ENCODE measurements at places on chromosomes 1 and 21. TPM values are rescaled to one million over a fixed set of nuclear protein-coding genes. Genes with fewer than 3 reads are reported as not detected.
A peak's percentile ranks its signal among the peaks of the same experiment; 100 is the strongest.

DNA sequence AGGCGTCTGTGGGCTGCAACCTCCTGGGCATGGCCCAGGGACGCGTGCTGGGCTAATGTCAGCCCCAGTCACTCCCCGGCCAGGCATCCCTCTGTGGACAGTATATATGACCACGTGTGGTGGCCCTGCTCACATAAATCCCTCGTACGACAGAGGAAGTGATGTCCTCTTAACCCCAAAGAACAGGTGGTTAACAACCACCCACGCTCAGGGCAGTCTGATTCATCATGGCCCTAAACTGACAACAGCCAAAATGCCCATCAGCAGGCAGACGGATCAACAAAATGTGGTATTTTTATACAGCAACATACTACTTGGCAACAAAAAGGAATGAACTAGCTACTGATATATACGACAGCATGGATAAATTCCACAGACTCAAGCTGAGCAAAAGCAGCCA, 51.0 kb downstream of the ECE1 start:
- no peak for DNase-seq

DNA sequence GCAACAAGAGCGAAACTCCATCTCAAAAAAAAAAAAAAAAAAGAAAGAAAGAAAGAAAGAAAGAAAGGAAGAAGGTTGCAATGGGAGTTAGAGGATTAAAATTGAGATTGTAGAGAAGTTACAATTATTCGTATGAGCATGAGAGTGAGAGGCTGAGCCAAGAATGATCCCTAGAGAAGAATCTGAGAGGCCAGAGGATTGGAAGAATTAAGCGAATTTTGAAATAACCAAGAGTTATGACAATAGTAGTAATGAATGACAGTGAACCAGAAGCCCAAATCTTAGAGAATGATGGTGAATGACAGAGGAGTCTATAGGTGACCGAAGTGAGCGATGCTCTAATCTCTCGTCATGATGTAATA, 369 bp upstream of the ZYG11B start:
- no peak for DNase-seq

DNA sequence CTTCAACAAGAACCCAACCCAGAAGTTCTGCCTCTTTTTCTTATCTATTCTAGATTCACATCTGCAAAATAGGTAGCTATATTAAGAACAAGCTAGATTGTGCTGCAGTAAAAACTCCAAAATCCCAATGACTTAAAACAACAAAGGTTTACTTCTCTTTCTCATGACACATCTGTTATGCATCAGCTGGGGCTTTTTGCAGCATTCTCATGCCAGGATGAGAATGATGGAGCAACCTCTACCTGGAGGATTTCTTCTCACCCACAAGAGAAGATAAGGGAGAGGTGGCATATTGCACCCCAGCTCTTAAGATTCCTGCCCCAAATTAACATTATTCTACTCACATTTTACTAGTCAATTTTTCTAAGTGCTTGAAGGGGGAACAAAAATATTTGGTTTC, 152.3 kb upstream of the SPAG17 start:
- no peak for DNase-seq

GRCh38 chr21:23861911-23862504, 1745.3 kb downstream of the MRPL39 start:
- DNase-seq, result no peak

DNA sequence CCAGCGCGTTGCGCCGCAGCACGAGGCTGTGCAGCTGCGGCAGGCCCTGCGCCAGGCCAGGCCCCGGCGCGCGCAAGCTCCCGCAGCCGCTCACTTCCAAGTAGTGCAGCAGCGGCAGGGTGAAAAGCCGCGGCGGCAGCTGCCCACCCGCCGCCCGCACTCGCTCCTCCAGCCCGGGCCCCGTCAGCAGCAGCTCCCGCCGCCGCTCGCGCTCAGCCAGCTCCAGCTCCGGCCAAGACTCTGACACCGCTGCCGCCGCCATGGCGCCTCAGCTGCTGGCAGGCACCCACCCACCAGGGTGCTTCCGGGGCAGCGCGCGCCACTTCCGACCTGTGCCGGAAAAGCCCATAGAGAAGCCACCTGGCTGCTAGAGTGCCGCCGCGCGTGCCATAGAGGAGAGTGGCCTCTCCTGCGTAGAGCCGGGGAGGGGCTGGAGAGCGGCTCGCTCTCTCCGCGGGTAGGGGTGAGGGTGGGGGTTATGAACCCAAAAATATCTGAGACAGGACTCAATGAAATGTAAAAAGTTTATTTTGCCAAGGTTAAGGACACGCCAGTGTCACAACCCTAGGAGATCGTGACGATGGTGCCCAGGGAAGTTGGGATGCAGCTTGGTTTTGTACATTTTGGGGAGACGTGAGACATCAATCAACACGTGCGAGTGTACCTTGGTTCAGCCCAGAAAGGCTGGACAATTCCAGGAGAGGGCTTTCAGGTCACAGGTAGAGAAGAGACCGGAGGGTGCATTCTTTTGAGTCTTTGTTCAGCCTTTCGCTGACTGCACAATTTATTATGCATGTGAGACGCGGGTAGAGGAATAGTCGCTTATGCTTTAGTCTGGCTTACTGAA, at the start of gene LRRC47:
TSS of gene LRRC47 (minus strand) at position 284 of the 847 bp plus-strand sequence. CDS start at position 262, 22 bp downstream.
- peak; percentile 96 for DNase-seq

Gene RGS16
- total RNA-seq, result 1.2 TPM

Gene CYB561D1
- 4.0 TPM for total RNA-seq

Gene EPHA2
- 3.0 TPM for total RNA-seq

Gene IVL
- not detected for total RNA-seq

Gene SRSF11
- total RNA-seq, result 47.0 TPM
